T-cell (primary cell): ENCODE measurements at places on chromosomes 5 and 9.

DNA sequence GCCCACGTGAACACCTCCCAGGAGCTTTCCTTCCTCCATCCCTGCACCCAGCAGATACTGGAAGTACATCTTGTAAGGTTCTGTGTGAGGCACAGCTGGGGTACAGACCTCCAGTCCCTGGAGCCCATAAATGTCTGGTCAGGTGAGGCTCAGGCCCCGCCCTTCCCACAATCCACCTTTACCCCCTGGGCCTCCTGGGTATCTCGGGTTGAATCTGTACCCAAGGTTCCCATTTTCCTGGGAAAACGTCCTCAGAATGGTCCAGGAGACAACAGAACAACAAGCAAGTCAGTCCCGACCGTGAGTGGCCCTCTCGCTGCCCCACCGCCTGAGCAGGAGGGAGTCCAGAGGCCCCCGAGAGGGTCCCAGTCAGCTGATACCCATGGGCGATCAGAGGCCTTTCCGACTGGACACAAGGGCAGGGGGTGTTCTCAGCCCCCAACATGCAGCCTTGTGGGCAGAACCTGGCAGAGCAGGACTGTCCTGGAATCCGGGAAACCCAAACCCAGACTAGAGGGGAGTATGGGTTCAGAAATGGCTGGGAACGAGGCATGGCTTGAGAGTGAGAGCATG is 4.3 kb downstream of the SPATA31E1 start:
- DNase-seq = no peak

DNA sequence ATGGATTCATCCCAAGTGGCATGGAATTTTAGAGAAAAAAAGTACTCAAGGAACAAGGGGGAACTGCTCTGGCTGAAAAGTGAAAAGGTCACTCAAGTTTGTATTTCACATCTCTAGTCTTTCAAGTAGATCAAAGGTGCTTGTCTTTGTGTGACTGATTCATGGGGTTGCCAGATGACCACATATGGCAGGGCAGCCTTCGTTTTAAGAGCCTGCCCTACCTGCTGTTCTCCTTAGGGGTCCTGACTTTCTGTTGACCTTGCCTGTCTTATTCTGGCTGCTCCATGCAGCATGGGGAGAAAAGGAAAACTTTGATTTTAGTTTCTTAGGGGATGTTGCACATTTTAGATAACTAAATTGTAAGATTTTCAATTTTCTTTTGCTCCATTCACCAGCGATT is 877.7 kb downstream of the TLE1 start:
- no peak for DNase-seq

- no peak for DNase-seq
Measured at GRCh38 chr5:42522783-42523182, 99.5 kb downstream of the GHR start.

DNA sequence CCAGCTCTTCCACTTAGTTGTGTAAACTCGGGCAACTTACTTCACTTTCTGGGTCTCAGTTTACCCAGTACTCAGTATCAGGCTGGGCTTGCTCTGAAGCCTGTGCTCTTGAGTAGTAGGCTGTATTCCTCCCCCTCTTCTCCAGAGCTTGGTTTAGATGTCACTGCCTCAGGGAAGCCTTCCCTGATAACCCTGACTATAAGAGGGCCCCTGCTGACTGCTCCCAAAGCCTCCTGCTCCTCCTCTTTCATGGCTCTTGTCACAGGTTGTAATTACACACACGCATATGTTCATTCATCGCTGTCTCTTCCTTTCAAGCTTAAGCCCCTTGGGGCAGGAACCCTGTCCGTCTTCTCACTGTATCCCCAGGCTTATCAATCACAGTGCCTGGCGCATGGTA is 140.2 kb downstream of the RGS3 start:
- no peak for DNase-seq
